ENCODE measurements at places on chromosomes 7 and 10.

DNA sequence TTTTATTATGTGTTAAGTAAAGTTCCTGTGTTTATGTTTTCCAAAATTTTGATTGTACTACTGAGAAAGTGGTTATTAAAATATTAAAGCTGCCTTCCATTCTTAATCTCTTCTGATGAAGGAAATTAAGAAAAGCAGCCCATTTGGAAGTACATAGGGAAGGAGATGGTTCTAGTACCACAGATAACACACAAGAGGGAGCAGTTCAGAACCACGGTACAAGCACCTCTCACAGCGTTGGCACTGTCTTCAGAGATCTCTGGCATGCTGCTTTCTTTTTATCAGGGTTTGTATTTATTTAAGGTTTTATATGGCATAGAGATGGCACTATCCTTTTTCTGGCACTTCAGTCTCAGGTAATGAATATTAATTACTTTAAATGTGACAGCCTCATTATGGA lies 111.6 kb downstream of the PHTF2 start:
- DNase-seq: no peak

GRCh38 chr10:69361303-69361614 lies 55.5 kb downstream of the TACR2 start:
- no peak for DNase-seq

- DNase-seq: no peak
Observed at GRCh38 chr7:138338361-138338760, 121.7 kb upstream of the TRIM24 start.

DNA sequence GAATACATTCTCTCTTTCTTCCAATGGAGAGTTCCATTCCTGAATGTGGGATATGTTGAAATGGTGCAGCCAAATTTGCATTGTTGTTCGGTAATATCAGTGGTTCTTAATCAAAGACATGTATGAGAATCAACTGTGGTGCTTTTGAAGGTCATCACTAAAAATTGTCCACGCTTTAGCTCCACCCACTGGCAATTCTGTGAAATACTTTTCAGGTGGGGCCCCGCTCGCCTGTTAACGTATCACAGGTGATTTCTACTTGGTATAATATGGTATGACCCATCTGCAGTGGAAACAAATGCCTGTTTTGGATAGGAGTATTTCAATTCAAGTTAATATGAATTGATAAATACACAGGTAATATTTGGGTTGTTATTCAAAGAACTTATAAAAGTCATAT lies 178.4 kb downstream of the NSUN6 start:
- DNase-seq: no peak

- DNase-seq: no peak
Observed at GRCh38 chr7:98483276-98483963, 82.5 kb upstream of the BAIAP2L1 start.

- DNase-seq: no peak
Observed at GRCh38 chr10:28396331-28396730, 93.5 kb upstream of the MPP7 start.

- no peak for DNase-seq
Observed at GRCh38 chr10:79339266-79339665, 8.0 kb upstream of the PPIF start.

DNA sequence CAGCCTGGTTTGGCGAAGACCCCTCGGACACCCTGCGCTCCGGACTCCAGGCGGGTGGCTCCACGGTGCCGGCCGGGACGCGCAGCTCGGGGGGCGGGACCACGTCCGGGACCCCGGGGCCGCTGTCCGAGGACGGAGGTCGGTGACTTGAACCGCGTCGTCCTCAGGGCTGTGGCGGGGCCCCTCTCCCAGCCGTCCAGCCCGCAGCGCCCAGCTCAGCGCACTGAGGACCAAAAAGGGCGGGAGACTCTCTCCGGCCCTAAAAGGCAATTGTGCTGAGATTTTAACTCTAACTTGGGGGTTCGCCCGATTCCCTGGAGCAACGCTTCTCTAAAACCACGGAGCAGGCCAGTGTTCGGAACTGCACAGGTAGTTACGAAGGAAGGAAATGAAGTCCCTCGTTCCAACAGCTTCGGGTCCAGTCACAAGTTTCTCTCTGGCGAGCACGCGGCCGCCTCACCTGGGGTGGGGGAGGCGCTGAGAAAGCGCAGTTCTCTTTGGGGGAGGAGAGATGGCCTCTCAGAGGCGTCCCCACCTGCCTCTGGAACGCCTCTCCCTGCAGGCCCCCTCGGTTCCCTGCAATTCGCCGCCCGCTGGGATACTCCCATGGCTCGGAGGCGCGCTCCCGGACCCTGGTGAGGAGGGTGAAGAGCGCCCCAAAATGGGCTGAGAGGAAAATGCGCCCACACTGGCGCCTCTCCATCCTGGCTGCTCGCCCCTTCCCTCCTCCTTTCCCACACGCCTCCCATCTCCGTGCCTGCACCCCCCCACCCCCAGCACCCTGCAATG lies 352.7 kb downstream of the DNAJB6 start:
- DNase-seq: no peak

- no peak for DNase-seq
Observed at GRCh38 chr10:96271016-96271815, at the start of gene BLNK. BLNK (minus strand) TSS chr10:96271569; CDS start chr10:96271398, 171 bp downstream.

DNA sequence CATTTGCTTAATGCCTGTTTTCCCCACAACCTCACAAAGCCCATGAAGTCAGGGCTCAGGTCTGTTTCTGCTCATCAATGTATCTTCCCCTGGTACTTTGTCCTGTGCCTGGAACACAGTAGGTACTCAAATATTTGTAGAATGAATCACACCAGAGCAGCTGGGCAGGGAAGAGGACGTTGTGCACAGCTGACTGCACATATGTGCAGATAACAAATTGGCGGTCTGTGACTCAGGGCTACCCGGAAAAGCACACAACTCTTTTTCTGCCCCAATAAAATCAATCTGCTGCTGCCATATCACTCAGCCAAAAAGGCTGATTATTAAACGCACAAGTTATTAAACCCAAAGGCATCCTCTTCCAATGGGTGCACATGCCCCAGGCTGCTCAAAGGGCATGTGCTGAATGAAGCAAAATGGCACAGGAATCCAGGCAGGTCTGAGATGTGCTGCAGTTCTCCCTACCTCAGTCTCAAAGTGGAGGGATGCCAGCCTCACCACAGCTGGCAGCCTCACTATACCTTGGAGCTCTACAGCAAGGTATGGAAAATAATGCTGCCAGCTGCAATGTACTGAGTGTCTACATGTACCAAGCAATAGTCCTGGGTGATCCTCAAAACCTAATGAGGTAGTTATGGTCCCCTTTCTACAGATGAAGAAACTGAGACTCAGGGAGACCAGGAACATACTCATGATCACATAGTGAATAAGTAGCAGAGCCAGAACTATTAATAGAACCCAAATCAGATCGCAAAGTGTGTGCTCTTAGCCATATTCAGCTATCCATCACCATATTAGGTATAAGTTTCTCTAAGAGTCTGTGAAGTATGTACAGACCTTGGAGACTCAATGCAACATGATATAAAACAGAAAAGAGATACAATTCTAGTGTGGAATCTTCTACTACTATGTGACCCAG lies 43.4 kb downstream of the SORBS1 start:
- DNase-seq: no peak

GRCh38 chr10:26335574-26336093 lies 102.5 kb upstream of the APBB1IP start:
- DNase-seq: no peak

DNA sequence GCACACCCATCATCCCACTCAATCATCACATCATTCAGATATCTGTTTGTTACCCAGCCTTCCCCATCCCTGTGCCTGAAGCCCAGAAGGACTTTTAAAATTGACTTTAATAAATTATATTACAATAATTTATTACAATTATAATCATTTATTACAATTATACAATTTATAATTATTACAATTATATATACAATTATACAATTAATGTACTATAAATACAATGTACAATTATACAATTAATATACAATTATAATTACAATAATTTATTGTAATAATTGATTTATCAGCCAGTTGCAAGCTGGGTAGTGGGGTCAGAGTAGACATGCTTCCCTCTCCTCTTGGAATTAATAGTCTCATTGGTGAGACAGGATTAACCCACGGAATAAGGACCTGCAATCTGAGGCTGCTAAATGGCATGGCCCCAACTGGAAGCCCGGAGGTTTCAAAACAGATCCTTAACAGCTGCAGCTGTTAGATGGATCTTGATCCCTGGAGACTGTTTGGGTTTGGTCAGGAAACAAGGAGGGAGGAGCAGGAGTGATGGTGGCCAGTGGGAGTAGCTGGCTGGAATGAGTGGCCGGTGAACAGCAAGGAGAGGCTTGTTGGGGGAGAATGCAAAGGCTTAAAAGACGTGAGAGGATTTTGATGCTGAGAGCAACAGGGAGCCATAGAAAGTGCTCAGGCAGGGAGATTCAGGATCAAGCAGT lies 402.8 kb upstream of the PODXL start:
- no peak for DNase-seq

GRCh38 chr7:20083781-20084180 lies 133.4 kb downstream of the MACC1 start:
- peak; percentile 7 for DNase-seq

DNA sequence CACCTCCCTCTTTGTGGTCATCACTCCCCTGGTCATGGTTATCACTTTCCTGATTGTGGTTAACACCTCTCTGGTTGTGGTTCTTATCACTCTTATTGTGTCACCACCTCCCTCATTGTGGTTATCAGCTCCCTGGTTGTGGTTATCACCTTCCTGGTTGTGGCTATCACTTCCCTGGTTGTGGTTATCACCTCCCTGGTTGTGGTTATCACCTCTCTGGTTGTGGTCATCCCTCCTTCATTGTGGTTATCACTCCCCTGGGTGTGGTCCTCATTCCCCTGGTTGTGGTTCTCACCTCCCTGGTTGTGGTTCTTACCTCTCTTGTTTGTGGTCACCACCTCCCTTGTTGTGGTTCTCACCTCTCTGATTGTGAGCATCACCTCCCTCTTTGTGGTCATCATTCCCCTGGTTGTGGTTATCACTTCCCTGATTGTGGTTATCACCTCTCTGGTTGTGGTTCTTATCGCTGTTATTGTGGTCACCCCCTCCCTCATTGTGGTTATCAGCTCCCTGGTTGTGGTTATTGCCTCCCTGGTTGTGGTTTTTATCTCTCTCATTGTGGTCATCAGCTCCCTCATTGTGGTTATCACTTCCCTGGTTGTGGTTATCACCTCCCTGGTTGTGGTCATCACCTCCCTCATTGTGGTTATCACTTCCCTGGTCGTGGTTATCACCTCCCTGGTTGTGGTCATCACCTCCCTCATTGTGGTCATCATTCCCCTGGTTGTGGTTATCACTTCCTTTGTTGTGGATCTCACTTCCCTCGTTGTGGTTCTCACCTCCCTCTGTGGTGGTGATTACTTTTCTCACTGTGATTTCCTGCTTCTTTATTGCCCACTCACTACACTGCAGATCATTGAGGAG lies 106.7 kb downstream of the GPR26 start:
- no peak for DNase-seq

DNA sequence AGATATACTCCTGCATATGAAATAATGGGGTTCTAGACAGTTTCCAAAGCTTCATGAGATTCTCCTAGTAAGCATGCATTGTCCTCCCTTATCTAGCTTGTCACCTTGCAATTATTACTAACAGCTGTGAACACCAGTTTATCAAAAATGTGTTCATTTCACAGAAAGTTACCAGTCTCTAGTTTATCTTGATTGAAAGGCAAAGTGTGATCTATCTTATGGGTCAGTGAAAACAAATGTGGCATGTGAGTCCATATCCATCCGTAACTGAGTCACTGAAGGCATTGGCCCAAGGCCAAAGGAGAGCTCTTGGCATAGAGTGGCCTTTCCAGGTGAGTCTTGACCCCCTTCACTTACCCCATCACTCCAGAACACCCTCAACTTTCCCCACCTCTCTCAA lies 53.2 kb downstream of the GSAP start:
- DNase-seq: no peak

DNA sequence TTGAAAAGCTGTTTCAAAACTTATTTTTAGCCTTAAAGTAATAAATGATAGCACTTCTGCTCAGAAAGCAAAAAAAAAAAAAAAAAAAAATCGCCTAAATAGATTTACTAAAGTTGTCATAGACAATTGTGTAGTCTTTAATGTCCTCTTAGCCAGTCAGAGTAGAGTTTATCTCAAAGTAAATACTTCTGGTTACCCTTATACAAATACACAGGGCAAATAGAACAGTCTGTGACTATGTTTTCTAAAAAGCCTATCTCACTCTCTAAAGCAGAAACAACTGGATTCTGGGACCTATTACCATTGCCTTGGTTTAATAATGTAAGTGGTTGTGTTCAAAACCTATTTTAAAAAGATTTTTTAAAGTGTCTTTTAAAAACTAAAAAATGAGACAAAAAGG lies 156.2 kb upstream of the THSD7A start:
- no peak for DNase-seq

GRCh38 chr7:151237244-151238189 lies 5.2 kb downstream of the CHPF2 start:
- DNase-seq: no peak

GRCh38 chr7:92973974-92974373 lies 137.6 kb upstream of the CDK6 start:
- no peak for DNase-seq

GRCh38 chr7:137985253-137985896 lies 16.5 kb downstream of the CREB3L2 start:
- DNase-seq: no peak

DNA sequence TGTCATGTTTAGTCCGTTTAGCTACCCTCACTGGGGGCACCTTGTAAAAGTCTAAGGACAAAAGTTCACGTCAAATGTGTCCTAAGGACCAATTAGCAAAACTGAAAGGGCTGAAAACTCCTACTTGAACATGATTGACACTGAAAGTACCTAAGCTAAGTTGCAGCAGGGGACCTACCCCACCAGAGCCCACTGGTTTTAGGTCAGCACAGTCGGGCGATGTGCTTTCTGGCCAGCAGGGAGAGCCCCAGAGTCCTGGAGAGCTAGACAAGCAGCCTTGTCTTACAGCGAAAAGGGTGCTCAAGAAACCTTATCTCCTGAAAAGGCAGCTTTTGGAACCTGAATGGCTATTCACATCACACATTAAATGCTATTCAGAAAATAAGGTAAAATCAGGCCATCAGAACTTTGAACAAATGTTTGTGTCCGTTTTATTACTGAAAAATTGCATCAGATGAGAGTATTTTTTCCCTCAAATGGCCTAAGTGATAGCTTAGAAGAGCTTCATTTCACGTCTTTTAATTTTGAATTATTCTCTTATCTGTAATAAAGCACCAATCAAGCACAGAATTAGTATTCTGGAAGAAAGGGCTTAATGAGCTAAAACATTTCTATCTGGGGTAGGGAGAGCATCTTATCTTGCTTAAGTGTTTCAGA lies 52.2 kb upstream of the MKI67 start:
- peak; percentile 17 for DNase-seq
